ENCODE measurements at places on chromosomes 1 and 21.

- no peak for DNase-seq
Observed at GRCh38 chr1:216903382-216903740, 180.1 kb upstream of the ESRRG start.

- DNase-seq, result no peak
Observed at GRCh38 chr21:31882711-31883110, 9.9 kb downstream of the HUNK start.

GRCh38 chr1:7159116-7159781 is 374.0 kb downstream of the CAMTA1 start:
- no peak for DNase-seq

DNA sequence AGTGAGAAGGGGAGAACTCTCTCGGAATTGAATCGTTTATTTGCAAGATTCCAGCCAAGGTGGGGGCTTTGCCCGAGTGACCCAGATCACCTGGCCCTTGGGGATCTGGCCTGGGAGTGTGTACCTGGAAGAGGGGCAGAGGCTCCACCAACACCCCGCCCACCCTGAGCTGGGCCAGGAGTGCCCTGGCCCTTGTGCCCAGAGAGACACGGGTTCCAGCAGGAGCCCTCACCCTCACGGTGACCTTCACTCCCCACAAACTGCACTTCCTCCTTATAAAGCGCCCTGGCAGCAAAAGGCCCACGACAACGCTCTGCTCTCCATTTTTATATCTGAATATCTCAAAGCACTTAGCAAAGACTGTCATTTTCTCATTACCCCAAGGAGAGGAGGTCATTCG is 16.6 kb downstream of the CASZ1 start:
- DNase-seq, result no peak

GRCh38 chr1:46767649-46768282 is 31.1 kb upstream of the CYP4B1 start:
- DNase-seq, result no peak

- no peak for DNase-seq
Observed at GRCh38 chr21:37522641-37523295, 156.2 kb downstream of the DYRK1A start.

DNA sequence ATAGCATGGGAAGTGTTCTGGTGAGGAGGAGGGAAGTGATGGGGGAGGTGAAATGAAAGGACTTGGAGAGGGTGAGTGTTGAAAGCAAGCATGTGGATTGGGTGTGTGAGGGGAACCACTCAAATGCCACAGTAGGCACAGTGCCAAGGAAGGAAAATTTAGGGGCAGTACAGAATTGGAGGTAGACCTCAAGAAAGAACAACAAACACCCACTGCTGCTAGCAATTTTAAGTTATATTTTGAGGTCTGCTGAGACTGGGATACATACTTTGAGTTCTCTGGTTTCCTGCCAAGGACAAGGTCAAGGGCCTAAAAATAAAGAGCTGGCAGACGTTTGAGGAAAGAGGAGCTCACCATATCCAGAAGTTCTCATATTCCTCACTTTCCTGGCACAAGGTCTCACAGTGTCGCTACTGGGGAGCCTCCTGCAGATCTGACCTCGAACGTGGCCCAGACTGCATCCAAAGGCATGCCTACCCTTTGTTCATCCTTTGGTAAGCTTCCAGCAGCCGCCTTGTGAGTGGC is 104.0 kb downstream of the BRINP2 start:
- DNase-seq, result peak; percentile 54

- DNase-seq, result no peak
Observed at GRCh38 chr1:14238472-14239307, 359.8 kb upstream of the KAZN start.

GRCh38 chr1:206112600-206113301 is 4.4 kb downstream of the AVPR1B start:
- no peak for DNase-seq

DNA sequence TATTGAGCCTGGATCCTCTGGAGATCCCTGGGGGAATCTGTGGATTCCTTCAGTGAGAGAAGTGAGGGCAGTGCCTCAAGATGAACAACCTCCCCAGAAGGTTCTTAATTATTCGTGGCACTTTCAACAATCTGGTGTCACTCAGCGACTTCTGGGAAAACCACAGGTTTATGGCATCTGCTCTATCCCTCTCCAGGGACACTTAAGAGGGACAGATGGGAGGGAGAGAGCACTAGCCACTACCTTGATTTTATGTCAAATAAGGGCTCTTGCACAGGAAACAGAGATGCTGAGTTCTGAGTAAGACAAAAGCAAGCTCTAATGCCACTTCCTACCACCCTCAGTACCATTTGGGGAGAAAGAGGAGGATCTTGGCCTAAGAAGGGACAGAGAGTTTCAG is 21.2 kb upstream of the CHI3L1 start:
- DNase-seq, result no peak

GRCh38 chr1:116371752-116372151 is 1.3 kb upstream of the ATP1A1 start:
- DNase-seq, result no peak

GRCh38 chr21:14591882-14592281 is 45.8 kb upstream of the SAMSN1 start:
- no peak for DNase-seq

Data from AG09309 (cell line).